Activated CD4-positive, alpha-beta memory T cell treated with anti-CD3 and anti-CD28 coated beads for 36 hours (primary cell): ENCODE measurements at places on chromosomes 3 and 15. TPM values are rescaled to one million over a fixed set of nuclear protein-coding genes. Genes with fewer than 3 reads are reported as not detected.

DNA sequence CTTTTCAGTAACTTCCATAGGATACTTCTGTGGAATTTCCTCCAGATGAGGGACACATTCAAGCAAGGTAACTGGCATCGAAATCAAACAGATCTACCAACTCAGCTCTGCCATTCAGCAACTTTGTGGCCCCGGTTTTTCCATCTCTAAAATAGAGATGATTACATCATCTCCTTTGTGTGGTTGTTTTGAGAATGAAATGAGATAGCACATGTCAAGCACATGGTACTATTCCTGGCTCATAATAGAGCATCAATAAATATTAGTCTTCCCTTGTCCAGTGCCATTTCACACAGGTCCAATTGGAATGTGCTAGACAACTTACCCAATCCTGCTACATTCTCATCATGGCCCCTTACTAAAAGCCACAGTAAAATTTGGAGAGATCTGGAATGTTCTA is 24.2 kb upstream of the TM4SF4 start:
- no peaks in the 10 kb centered on the region for H3K36me3 ChIP-seq
- H3K4me3 ChIP-seq = no peak overlapping the region
- peaks cover 11% of the 10 kb centered on the region for H3K27me3 ChIP-seq
- DNase-seq = no peak

DNA sequence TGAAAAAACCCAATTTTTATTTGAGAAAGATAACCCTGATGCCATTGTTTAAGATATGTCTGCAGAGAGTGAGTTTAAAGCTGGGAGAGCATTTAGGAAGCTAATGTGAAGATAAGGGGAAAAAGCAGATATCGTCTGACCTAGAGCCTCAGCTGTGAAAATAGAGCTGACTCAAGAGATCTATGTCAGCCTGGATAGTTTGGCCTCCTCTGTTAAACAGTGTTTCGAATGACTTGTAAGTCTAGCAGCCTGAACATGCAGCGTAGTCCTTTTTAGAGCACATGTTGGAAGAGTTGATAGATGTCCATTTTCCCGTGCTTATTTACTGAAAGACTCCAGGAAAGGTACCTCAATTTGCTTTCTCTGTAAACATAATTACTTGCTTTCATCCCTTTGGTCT is 48.1 kb downstream of the ALCAM start:
- no peaks in the 10 kb centered on the region for H3K36me3 ChIP-seq
- no peaks in the 10 kb centered on the region for H3K4me1 ChIP-seq
- no peak for DNase-seq
- H3K27ac ChIP-seq = no peak overlapping the region
- no peaks in the 10 kb centered on the region for H3K27me3 ChIP-seq
- no peak overlapping the region for H3K4me3 ChIP-seq

- peaks cover 70% of the 10 kb centered on the region for H3K4me1 ChIP-seq
- no peak overlapping the region for H3K27ac ChIP-seq
- no peaks in the 10 kb centered on the region for H3K27me3 ChIP-seq
- H3K36me3 ChIP-seq = peaks cover 2% of the 10 kb centered on the region
- DNase-seq = no peak
These were observed 217.8 kb downstream of the SHQ1 start for GRCh38 chr3:72630327-72630968.

DNA sequence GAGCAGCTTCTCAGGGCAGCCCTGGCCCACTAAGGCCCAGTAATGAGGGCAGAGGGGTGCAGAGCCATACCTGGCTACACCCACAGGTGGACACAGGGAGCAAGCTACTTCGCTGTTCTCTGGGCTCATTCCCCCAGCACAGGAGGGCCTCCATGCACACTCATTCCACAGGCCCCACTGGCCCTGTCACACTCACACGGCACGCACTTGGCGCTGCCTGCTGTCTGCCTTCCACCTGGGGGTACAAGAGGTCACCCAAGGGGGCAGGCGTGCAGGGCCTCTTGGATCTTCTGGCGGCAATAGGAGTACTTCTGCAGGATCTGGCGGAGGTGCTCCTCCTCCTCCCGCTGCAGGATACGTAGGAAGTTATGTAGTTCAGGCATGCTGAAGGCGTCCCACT is 2.3 kb upstream of the TUSC2 start:
- no peak overlapping the region for H3K4me3 ChIP-seq
- no peak overlapping the region for H3K27ac ChIP-seq
- peaks cover 29% of the 10 kb centered on the region for H3K36me3 ChIP-seq

GRCh38 chr3:11544412-11545181 is 99.1 kb downstream of the VGLL4 start:
- H3K27me3 ChIP-seq = no peaks in the 10 kb centered on the region
- no peak for DNase-seq
- H3K27ac ChIP-seq = no peak overlapping the region
- no peak overlapping the region for H3K4me3 ChIP-seq
- H3K4me1 ChIP-seq = peaks cover 5% of the 10 kb centered on the region
- H3K36me3 ChIP-seq = peaks cover 8% of the 10 kb centered on the region

GRCh38 chr3:6220447-6220846 is 640.5 kb upstream of the GRM7 start:
- H3K27ac ChIP-seq = no peak overlapping the region
- no peak for DNase-seq
- H3K27me3 ChIP-seq = no peaks in the 10 kb centered on the region
- H3K4me3 ChIP-seq = no peak overlapping the region
- H3K36me3 ChIP-seq = no peaks in the 10 kb centered on the region

- H3K27ac ChIP-seq = no peak overlapping the region
- no peak overlapping the region for H3K4me3 ChIP-seq
- H3K4me1 ChIP-seq = no peaks in the 10 kb centered on the region
- no peaks in the 10 kb centered on the region for H3K36me3 ChIP-seq
- no peaks in the 10 kb centered on the region for H3K27me3 ChIP-seq
These were observed 67.9 kb downstream of the FGF7 start for GRCh38 chr15:49490966-49491365.

DNA sequence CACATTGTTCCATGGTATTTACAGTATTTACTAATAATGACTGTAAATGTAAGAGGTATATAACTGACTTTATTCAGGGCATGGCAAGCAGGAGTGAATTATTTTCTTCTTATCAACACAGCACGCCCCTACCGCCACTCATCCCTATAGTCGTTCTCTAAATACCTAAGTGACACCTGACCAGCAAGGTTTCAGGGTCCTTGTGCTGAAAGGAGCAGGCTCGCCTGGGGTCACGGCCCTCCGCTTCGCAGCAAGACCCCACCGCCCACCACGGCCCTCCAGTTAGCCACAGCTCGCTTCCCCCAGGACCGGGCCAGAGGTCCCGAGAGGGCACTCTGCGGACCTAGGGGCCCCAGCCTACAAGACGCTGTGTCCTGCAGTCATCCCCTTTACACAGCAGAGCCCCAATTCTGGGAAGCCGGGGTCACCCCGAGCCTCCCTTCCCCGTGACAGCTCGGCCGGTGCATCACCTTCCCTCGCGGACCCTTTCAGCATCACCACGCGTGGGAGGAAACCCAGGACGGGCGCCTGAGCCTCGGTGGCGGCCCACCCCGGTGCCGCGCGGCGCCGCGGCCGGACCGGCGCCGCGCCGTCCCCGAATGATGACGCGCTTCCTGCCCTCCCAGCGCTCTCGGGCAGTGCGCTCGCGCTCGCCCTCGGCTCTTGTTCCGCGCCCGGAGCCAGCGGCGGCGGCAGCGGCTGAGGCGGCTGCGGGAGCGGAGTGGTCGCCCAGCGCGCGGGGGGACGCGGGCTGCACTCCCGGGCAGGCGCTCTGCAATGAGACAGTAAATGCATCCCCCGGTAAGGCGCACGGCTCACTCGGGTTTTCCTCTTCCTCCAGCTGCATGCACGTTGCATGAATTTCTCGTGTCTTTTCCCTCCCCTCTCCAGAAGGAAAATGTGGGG is 225.1 kb upstream of the C2CD4B start:
- peaks cover 14% of the 10 kb centered on the region for H3K4me1 ChIP-seq
- peak within 1 kb of the TSS; percentile 92 for H3K4me3 ChIP-seq
- DNase-seq = peak; percentile 73
- H3K27me3 ChIP-seq = peaks cover 22% of the 10 kb centered on the region
- H3K27ac ChIP-seq = peak within 1 kb of the TSS; percentile 72
- H3K36me3 ChIP-seq = no peaks in the 10 kb centered on the region

Gene ADAMTS9
- total RNA-seq = not detected

DNA sequence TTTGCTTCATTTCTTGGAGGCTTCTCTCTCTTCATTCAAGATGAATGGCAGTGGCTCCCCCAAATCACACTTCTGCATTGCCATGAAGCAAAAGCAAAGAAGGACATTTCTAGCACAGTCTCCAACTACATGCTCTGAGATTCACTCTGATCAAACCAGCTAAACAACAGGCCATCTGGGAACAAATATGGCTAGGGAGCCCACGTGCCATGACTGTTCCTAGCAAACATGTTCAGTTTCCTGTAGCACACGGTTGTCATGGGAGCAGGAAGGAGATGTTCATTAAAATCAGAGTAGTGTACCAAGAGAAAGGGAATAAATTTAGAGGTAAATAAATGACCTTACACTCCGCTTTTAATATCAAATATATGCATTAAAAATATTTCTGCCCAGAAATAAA is 327.3 kb downstream of the GBE1 start:
- no peaks in the 10 kb centered on the region for H3K27me3 ChIP-seq
- H3K4me1 ChIP-seq = no peaks in the 10 kb centered on the region
- H3K27ac ChIP-seq = no peak overlapping the region
- H3K36me3 ChIP-seq = no peaks in the 10 kb centered on the region

Gene ITIH4
- total RNA-seq = 6.3 TPM

GRCh38 chr3:14926592-14926991 is 20.8 kb upstream of the NR2C2 start:
- H3K36me3 ChIP-seq = no peaks in the 10 kb centered on the region
- H3K27ac ChIP-seq = no peak overlapping the region
- no peak overlapping the region for H3K4me3 ChIP-seq
- no peaks in the 10 kb centered on the region for H3K27me3 ChIP-seq
- no peaks in the 10 kb centered on the region for H3K4me1 ChIP-seq
- DNase-seq = no peak

GRCh38 chr3:146589899-146590508 is 15.1 kb downstream of the PLSCR5 start:
- no peak for DNase-seq
- H3K4me3 ChIP-seq = no peak overlapping the region
- H3K27me3 ChIP-seq = peaks cover 2% of the 10 kb centered on the region
- H3K4me1 ChIP-seq = no peaks in the 10 kb centered on the region
- H3K27ac ChIP-seq = no peak overlapping the region

GRCh38 chr15:77675806-77676415 is 43.2 kb upstream of the LINGO1 start:
- H3K27me3 ChIP-seq = peaks cover 1% of the 10 kb centered on the region
- DNase-seq = no peak
- no peak overlapping the region for H3K4me3 ChIP-seq

DNA sequence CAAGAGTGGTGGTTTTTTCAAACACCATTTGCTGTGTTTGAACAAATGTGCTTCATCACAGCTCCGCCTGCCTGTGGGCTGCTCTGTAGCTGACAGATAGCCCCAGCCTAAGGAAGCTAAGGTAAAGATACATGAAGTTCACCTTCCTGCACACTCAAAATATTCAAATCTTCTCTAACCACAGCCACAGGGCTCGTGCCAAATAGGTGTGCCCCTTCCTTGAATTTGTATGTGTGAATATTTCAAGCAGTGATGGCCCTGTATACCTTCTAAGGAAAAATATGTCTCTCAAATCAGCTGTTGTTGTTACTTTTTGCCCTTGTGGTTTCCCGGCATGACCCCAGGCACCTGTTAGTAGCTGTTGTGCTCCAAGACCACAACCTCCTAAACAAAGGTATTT is 92.8 kb downstream of the CCNL1 start:
- peak overlapping the region; percentile 9 for H3K27ac ChIP-seq
- H3K4me1 ChIP-seq = peaks cover 23% of the 10 kb centered on the region
- no peak overlapping the region for H3K4me3 ChIP-seq
- DNase-seq = peak; percentile 46
- H3K27me3 ChIP-seq = no peaks in the 10 kb centered on the region

Gene SLC24A5
- total RNA-seq = not detected

- no peaks in the 10 kb centered on the region for H3K36me3 ChIP-seq
- H3K27ac ChIP-seq = peak overlapping the region; percentile 3
- H3K27me3 ChIP-seq = no peaks in the 10 kb centered on the region
- H3K4me1 ChIP-seq = peaks cover 17% of the 10 kb centered on the region
- peak; percentile 20 for DNase-seq
These were observed 125.1 kb downstream of the SHQ1 start for GRCh38 chr3:72722930-72723726.

Gene DNASE1L3
- total RNA-seq = not detected

GRCh38 chr15:77550301-77551251 is 82.1 kb downstream of the LINGO1 start:
- H3K27ac ChIP-seq = no peak overlapping the region
- H3K4me1 ChIP-seq = no peaks in the 10 kb centered on the region
- H3K4me3 ChIP-seq = no peak overlapping the region
- no peaks in the 10 kb centered on the region for H3K27me3 ChIP-seq
- no peak for DNase-seq

Gene PPM1L
- total RNA-seq = 2.2 TPM

Gene TLR9
- total RNA-seq = 0.59 TPM

DNA sequence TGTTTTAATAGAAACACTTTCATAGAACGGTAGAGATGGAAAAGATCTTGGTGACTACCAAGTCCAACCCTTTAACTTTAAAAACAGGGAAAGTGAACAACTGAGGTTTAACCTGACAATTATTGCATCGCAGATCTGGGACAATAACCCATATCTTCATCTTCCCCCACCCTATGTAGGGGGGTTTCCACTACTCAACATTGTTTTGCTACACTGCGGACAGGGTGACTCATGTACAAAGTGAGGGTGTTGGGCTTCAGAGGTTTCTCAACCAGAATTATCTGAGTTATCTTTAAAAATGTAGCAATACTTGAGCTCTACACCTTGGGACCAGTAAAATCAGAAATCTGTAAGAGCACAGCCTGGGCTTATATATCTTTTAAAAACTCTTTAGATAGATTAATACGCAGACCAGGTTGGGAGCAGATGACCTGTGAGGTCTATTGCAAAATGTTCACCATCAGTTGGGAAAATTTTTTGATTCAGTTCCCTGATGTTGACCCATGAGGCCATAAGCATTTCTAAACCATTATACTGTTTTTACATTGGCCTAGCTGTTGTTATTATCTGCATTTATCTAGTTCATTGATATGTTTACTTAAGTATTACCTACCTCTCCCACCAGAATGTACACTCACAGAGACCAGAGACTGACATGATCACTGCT is 103.6 kb upstream of the ICE2 start:
- H3K27me3 ChIP-seq = no peaks in the 10 kb centered on the region
- H3K36me3 ChIP-seq = peaks cover 14% of the 10 kb centered on the region
- H3K4me1 ChIP-seq = peaks cover 89% of the 10 kb centered on the region

Gene OXNAD1
- 23.5 TPM for total RNA-seq

Gene SCAANT1
- not detected for total RNA-seq
